ENCODE measurements at places on chromosomes 11 and 22. TPM values are rescaled to one million over a fixed set of nuclear protein-coding genes. Genes with fewer than 3 reads are reported as not detected.

Gene OR52A1
- total RNA-seq = not detected

Gene TRIM49
- total RNA-seq = not detected

Gene ZP1
- not detected for total RNA-seq

Gene PRDM10
- total RNA-seq = 10.7 TPM
